ENCODE measurements at places on chromosomes 6 and 20. TPM values are rescaled to one million over a fixed set of nuclear protein-coding genes. Genes with fewer than 3 reads are reported as not detected.

HLA-DRB1 gene
- total RNA-seq = 26.4 TPM

HLA-F gene
- total RNA-seq = 29.4 TPM

CDC25B gene
- 8.1 TPM for total RNA-seq

CCN5 gene
- total RNA-seq = 37.0 TPM

HLA-G gene
- total RNA-seq = not detected

RAB44 gene
- total RNA-seq = 0.05 TPM

RIPK1 gene
- total RNA-seq = 6.2 TPM

KHDC1 gene
- total RNA-seq = 1.1 TPM

HS3ST5 gene
- total RNA-seq = not detected

OLIG3 gene
- total RNA-seq = not detected

ZNF165 gene
- total RNA-seq = 0.55 TPM

FIG4 gene
- total RNA-seq = 8.0 TPM

HTR1B gene
- not detected for total RNA-seq

TSBP1 gene
- not detected for total RNA-seq

SYCP2L gene
- 0.33 TPM for total RNA-seq

ARMC12 gene
- not detected for total RNA-seq

PSMB9 gene
- 13.4 TPM for total RNA-seq

KCNK15 gene
- 0.33 TPM for total RNA-seq

BTNL2 gene
- total RNA-seq = not detected

SUN5 gene
- not detected for total RNA-seq

FERMT1 gene
- 0.63 TPM for total RNA-seq

LAMP5 gene
- not detected for total RNA-seq

EYA4 gene
- 15.4 TPM for total RNA-seq

CARMIL1 gene
- total RNA-seq = 8.4 TPM

SULF2 gene
- 40.7 TPM for total RNA-seq
